Stimulated activated CD4-positive, alpha-beta T cell treated with anti-CD3 and anti-CD28 coated beads, Interleukin-1b, Interleukin-23, amount 100 ng/mL, for 24 hours (primary cell): ENCODE measurements at places on chromosomes 2 and 18.

DNA sequence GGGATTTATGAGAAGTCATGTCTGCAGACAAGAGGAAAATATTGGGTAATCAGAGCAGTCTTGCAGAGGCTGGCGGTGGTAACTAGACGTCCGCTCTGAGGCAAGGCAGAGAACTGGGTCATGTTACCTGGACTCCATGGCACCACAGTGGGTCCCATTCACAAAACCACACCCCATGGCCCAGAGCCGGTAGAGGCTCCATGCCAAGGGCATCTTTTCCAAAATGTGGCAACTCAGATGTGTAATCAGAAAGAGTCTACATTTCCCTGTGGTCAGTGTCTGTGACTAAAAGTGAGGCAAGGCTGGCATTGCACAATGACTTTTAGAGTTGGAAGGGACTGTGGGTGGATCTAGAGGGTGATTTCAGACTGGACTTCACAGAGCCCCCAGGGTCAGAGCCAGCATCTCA lies 113.1 kb downstream of the MREG start:
- DNase-seq: no peak

DNA sequence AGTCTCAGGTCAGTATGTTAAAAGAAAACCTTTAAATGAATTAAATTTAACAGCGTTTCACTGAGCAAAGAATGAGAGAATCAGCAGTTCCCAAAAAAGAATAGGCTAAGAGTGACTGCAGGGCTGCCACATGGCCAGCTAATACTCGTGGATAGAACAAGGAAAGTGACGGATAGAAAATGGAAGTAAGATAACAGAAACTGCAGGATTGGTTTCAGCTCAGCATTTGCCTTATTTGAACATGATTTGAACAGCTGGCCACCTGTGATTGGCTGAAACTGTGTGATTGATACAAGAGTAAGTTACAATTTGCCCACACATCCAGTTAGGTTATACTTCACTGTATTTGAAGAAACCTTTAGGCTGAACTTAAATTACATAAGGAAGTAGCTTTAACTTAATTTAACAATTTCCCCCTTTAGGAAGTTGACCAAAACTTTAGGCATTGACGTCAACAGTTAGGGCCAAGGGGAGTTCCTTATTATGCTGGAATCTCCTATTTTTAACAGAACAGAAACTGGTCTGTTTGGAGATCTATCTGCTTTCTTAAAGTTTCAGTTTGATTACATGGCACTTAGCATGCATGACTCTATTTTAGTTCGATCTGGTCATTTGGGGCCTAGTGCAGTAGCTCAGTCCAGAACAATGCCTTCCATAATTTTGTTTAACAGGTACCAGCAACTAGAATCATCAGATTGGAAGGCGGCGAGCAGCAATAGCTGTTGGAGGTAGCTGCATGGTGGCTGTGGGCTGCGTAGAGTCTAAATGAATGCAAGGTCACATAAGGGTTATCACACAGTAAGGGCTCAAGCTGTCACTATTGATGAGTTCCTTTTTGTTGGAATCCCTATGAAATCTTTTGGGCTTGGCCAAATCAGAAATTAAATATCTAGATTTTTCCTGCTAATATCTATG lies 143.4 kb downstream of the TRIM43 start:
- no peak for DNase-seq

DNA sequence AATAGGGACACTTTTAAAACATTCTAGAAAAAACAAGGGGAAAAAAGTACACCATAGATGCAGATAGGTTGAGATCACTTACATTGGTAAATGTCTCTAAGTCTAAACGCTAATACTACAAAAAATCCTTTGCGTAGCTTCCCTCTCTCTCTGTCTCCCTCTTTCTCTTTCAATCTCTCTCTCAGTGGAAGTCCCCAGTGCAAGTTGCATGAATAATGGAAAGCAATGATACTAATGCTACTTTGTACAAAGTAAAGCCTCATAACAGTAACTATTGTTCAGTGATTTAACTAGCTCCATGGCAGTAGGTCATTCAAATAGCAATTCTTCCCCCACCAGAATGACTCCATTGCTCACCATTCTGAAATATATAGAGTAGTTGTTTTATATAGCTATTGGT lies 12.8 kb downstream of the MEIS1 start:
- no peak for DNase-seq

DNA sequence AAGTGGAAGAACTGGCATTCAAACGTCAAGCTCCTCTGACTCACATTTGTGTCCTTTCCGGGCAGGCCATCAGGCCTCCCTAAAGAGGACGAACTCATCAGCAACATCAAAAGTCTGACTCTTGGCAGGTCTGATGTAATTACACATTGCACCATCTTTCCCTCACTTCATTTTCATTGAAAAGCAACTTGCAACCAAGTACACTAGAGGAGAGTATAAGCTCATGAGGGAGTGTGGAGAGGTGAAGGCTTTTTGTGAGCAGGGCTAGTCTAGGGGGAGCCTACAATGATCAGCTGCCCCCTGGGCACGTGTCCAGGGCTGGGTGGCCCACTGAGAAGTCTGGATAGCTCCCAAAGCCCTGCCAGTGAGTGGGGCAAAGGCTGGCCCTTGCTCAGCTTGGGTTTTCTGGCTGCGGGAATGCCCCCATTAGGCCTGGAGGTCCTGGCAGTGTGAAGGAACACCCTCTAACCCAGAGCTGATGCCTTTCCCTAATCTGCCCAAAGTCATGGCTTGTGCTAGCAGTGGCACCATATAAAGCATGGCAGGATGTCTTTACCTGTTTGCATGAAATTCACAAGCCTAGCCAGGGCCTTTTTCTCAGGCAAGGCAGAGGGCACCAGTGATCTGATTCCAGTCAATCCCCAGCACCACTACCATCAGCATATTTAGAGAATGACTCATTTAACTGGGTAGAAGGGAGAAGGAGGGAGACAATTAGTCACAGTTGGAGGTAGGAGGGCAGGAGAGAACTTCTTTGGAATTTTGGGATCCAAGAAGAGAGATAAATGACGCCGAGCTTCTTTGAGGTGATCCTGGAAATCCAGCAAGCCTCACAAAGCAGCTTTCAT lies 8.5 kb upstream of the DAW1 start:
- no peak for DNase-seq
